ENCODE measurements at places on chromosomes 1 and 21. TPM values are rescaled to one million over a fixed set of nuclear protein-coding genes. Genes with fewer than 3 reads are reported as not detected.

DNA sequence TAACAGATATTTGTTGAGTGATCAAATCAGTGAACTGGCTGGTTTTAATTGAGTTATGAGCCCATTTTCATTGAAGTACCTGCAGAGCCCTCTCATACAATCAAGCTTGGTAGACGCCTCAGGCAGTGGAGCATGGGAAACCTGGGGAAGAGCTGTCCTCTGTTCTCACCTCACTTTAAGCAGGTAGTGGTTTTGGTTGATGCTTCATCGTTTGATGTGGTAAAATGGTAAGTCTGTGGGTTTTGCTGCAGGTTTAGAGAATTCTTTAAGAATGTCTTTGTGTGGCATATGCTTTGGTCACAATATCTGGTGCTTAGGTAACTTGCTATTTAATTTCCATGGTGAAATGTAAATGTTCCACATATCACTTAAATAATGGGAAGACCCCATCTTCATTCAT lies 10.0 kb downstream of the LAMC1 start:
- peak; percentile 38 for DNase-seq

DNA sequence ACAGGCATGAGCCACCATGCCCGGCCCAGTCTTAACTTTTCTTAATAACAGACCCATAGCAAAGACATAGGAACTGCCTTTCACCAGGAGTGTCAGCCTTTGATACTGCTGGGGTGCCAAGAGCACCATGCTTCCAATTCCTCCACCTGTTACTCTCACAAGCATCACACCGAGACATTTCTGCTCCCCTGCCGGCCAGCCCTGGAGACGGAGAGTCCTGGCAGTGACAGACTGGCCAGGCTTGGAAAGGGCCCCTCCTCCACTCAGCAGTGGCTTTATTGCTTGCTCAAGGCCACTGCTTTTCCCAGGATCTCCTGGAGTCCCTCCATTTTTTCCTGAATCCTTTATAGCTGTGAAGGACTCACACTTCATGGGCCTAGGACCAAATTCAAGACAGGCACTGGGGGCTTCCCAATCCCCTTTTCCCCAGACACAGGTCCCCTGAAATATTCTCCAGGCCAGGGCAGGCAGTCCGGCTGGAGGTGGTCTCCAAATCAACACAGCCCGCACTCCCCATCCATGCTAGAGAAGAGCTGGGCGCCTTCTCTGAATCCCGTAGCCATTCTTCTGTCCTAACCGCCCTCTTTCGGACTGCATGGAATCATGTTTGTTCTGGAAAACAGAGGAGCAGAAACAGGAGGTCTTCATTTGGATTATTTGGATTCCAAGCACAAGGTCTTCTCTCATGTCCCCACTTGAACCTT lies 25.5 kb upstream of the PTPRF start:
- no peak for DNase-seq

GRCh38 chr1:53625766-53626520 lies 113.0 kb downstream of the GLIS1 start:
- no peak for DNase-seq

DNA sequence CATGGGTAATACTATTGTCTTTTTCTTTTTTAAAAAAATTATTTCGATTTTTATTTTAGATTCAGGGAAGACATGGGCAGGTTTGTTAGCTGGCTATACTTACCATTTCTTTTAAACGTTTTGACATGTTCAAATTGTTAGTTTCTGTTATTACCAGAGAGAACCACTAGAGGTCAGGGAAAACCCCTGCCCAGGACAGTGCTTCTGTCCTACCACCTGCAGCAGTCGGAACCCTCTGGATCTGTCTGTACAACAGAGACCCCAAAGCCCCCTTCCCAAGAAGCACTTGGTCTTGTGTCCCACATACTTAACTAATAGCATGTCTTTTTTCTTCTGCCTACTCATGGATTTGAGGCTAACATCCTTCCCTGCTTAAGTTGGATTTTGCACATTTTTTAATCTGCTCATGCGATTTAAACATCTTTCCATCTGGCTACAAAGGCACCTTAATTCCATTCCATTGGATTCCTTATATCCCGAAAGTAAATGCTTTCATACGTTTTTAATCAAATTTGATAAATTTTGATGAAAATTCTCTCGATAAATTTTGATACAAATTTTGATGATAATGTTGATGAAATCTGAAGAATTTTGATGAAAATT lies 10.0 kb upstream of the C1orf115 start:
- no peak for DNase-seq

GRCh38 chr1:17184822-17185484 lies 20.0 kb upstream of the PADI1 start:
- DNase-seq, result no peak

- no peak for DNase-seq
These were observed 3.9 kb upstream of the FAM78B start for GRCh38 chr1:166170726-166171125.

DNA sequence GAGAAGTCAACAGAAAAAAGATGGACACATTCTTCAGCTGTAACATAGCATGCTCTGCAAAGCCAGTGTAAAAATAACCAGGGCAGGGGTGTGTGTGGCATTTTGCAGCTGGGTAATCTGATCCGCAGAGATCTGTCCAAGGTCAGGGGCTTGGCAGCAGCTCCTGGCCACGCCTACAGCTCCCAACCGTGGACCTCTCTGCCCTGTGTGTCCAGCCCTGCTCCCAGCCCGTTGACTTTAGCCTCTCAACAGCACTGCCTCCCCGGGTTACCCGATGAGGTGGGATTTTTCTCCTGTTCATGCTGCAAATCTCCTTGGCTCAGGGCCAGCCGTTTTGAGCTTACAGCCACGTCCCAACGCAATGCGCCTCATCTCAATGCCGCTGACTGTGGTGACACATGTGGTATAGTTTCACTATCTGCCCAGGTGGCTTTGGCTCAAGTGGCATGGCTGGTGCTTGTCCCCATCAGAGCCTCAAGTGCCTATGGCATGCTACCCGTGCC lies 68.1 kb downstream of the VWA5B1 start:
- no peak for DNase-seq

Gene SELL
- 79.5 TPM for total RNA-seq

GRCh38 chr1:18154430-18155194 lies 47.0 kb downstream of the IGSF21 start:
- no peak for DNase-seq

All from CD8-positive, alpha-beta T cell (primary cell).